ENCODE measurements at places on chromosomes 1 and 21.

GRCh38 chr1:232367293-232367692, 262.6 kb downstream of the SIPA1L2 start:
- DNase-seq = no peak

GRCh38 chr1:115753830-115754229, 14.7 kb downstream of the CASQ2 start:
- no peak for DNase-seq

DNA sequence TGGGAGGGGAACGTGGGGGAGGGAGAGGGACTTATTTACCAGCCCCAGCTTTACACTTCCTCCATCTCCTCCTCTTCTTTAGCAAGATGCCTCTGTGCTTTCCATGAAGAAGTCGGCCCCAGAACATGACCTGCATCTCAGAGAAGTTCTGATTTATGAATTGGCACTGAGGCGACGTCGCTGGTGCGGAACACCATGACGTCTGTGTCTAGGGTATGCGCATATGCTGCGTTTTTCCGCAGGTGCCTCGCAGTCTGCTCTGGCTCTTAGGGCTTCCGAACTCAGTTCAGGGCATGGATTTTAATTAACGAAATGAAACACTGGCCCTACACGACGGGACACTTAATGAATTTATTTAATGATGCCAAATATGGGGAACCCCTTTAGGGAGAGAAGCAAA, 510.3 kb downstream of the SMYD3 start:
- DNase-seq = no peak

DNA sequence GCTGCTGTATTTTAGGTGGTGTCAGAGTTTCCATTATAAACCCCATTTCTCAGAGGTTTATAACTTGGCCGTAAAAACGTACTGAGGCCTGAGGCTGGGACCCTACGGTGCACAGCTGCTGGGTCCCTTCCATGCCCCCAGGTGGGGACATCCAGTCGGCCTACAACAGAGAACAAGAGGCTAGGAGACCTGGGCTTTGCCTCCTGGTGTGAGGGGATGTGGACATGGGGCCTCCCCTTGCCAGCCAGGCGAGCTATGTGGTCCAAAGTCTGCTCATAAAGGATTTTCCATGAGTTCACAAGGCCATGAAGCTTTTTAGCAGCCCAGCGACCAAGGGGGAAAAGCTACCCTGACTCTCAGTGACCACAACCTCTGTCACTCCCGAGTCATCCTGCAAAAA, 261.5 kb upstream of the VAMP3 start:
- no peak for DNase-seq

DNA sequence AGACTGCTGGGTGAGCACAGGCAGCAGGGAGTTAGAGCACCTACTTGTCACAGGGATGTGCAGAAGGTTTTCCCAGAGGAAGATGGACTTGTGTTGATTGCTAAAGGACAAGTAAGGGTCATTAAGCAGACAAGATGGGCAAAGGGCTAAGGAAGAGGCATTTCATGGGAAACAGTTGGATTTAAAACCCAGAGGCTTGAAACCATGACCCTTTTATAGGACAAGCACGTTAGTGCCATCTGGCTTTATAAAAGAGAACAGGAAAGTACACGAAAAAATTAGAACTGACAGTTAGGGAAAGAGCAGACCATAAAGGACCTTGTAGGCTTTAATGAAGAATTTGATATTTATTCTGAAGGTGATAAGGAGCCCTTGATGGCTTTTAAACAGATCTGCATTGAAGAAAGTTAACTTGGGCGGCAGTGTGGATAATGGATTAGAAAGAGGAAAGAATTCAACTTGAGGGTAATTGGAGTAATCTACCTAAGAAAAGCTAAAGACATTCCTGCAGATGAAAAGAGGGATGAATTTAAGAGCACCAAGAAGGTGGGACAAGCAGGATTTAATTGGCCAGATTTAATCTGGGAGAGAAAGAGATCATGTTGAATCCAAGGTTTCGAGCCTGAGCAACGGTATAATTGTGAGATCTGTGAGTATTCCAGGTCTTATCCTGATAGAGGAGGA, 68.6 kb downstream of the ZC3H11B start:
- DNase-seq = no peak

DNA sequence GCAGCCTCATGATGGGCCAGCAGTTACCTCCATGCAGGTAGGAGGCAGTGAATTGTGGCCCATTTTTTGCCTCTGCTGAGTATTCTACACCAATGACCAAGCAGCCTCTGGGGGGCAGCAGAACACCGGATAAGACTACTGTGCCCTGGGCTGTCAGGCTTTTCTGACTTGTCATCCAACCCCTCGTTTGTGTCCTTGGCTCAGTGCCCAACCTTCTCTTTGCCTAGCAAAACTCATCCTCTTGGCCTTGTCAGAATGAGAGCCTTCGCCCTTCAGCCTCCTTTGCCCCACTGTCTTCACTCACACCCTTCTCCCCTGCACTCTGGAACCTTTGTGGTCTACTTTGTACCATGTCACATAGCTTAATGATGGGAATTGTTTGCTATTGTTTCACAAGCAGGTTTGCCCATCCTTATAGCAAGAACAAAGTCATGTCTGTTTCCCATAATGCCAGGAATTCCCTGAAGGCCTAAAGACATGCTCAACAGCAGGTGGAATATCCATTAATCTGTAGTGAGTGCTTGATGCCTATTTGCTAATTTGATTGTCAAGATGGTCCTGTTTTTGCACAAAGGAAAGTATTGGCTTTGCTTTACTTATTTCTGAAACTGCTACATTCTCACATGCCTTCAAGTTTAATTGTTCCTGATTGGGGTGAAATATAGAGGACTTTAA, 255.9 kb downstream of the HHAT start:
- DNase-seq = peak; percentile 71

- DNase-seq = no peak
These were observed 7.7 kb downstream of the IFI6 start for GRCh38 chr1:27664291-27664690.

- DNase-seq = no peak
These were observed 50.0 kb downstream of the KCNAB2 start for GRCh38 chr1:6095511-6096242.

GRCh38 chr1:30840904-30841598, 67.5 kb downstream of the SDC3 start:
- DNase-seq = no peak

- no peak for DNase-seq
These were observed 174.3 kb downstream of the TGFBR3 start for GRCh38 chr1:91711504-91712247.

GRCh38 chr1:54859700-54860391, 27.1 kb downstream of the DHCR24 start:
- no peak for DNase-seq

GRCh38 chr1:90220496-90220895, 225.6 kb downstream of the ZNF326 start:
- DNase-seq = no peak

DNA sequence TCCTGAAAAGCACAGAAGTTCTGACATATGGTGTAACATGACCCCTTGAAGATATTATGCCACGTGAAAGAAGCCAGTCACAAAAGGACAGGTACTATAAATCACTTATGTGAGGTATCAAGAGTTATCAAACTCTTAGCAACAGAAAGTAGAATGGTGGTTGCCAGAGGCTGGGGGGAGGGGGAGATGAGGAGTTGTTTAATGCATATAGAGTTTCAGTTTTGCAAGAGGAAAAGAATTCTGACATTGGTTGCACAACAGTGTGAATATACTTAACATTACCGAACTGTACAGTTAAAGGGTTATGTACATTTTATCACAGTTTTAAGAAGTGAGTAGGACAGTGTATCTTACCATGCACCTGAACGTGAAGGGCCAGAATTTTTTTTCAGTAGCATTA, 80.0 kb downstream of the USP25 start:
- no peak for DNase-seq

GRCh38 chr1:9151328-9151860, 22.5 kb upstream of the GPR157 start:
- DNase-seq = no peak

DNA sequence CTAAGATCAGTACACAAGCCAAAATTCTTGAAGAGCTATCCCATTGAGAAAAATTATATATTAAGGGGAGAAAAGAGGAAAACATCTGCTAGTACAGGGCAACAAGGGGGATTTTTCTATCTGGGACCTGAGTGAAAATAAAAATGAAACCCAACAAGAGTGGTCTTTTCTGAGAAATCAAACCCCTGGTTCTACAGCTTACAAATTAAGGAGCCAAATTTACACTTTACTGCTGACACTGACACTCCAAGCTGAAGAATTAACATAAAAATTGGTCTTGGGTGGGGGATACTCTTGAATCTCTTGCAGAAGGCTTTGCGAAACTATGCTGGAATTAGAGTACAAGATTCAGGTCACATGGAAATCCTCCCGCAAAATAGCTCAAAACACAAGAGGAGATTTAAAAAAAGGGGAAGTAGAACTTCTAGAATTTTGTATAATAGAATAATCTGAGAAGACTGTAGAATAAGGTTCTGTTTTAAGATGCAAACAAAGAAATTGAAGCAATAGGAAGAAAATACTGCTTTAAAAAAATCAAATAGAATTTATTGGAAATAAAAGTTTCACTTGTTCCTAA, 32.1 kb upstream of the HSPA13 start:
- no peak for DNase-seq

- DNase-seq = peak; percentile 85
These were observed 32.6 kb downstream of the UTP25 start for GRCh38 chr1:209860293-209860881.

DNA sequence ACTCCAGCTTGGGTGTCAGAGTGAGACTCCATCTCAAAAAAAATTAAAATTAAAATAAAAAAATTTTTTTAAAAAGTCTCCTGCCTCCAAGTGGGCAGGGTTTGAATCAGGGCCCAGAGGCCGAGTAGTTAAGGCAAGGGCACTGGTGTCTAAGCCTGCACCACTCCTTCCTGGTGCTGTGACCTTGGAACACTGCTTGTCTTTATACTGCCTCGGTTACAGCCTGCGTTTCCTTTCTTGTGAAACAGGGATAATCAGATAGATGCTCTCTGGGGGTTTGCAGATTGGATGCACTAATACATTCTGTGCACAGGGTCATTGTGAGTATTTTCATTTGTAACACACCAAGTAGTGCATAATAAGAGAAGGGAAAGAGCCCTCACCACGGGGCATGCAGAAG, 58.4 kb upstream of the EFHD2 start:
- DNase-seq = no peak

DNA sequence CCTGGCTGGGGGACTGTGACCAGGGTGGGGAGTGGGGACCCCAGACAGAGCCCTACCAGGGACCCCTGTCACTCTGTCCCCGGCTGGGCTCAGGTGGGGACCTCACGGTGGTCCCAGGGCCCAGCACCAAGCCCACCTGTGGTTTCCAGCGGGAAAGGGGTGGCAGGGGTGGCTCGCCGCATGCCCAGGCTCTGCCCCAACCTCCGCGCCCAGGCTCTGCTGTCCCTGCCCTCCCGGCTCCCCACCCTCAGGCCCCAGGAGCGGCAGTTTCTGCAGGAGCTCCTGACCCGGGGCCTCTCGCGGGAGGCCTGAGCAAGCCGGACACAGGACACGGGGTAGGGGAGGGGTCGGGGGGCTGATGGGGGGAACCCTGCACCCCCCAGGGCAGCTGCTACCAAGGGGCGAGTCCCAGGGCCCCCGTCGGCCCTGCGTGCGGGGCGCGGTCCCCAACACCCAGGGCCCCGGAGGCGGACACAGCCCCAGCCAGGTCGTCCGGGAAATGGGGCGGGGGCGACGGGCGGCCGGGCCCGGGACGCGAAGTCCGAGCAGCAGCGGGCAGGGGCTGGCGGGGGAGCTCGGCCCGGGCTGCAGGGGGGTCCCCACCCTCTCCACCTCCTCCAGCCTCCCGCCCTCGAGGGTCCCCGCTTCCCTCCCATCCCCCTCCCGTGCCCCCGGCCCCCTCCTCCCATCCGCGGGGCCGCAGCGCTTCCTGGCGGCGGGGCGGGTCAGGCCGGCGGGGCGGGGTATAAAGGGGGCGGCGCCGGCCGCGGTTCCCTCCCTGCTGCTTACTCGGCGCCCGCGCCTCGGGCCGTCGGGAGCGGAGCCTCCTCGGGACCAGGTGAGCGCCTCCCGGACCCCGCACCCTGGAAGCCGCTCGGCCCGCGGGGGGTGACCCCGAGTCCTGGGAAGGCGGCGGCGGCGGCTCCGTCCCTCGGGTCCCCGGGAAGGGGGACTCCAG, at the start of gene COL6A2:
Gene COL6A2, plus strand, starts transcription at position 777 of the 958 bp plus-strand sequence.
- DNase-seq = no peak

GRCh38 chr1:183498342-183498991, 26.2 kb downstream of the SMG7 start:
- DNase-seq = no peak

DNA sequence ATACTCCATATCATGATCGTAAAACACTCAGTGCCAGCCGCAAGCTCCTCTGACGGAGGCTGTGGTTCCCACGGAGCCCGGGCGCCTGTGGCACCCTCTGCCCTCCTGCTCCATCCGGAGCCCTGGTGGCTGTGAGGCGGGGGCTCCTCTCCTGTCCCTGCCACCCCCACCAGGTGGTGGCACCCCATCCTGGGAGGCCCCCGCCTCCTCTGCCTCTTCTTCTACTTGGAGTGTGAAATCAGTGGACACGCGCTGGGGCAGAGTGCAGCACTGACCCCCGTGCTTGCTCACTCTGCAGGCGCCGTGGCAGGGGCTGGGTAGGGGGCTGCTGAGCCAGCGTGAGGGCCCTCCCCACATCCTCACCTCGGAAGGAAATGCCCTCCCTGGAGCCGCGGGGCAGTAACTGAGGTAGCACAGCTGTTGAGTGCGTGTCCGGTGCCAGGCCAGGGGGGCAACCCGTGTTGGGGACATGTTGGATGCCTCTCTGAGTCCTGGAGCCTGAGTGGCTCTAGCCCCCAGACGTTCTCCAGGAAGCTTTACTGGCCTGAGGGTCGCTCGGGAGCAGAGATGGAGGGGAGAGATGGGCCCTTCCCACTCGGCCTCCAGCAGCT, 58.7 kb upstream of the ABCG1 start:
- DNase-seq = no peak

DNA sequence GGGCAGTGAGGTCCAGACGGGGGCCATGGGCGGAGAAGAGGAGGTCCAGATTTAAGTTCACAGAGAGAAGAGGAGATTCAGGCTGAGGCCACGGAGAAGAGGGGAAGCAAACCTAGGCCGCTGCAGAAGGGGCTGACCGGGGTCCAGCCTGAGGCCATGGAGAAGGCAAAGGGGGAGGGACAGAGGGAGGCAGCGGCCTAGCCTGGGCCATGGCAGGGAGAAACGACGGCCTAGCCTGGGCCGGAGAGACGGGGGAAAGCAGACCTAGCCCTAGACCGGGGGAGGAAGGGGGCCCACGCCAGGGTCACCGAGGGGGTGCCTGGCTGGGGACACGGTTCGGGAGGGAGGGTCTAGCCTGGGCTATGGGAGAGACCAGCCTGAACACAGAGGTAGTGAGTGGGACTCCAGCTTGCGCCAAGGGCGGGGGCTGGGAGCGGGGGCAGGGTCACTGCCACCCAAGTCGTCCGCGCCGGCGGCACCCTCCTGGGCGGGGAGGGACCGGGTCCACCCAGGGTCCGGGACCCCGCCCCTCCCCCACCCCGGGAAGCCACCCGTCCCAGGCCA, 459 bp downstream of the CAPZB start:
- peak; percentile 56 for DNase-seq
